ENCODE measurements at places on chromosomes 16 and 17. TPM values are rescaled to one million over a fixed set of nuclear protein-coding genes. Genes with fewer than 3 reads are reported as not detected.

- DNase-seq = no peak
- no peak overlapping the region for H3K4me3 ChIP-seq
- no peaks in the 10 kb centered on the region for H3K36me3 ChIP-seq
Measured at GRCh38 chr17:16988749-16989229, 16.9 kb upstream of the TNFRSF13B start.

GRCh38 chr17:46770818-46771560, 47.5 kb downstream of the WNT3 start:
- H3K27me3 ChIP-seq = no peaks in the 10 kb centered on the region
- H3K4me3 ChIP-seq = peak overlapping the region; percentile 19
- peak; percentile 51 for DNase-seq
- H3K27ac ChIP-seq = no peak overlapping the region

GRCh38 chr17:40699371-40699770, 4.2 kb downstream of the KRT24 start:
- no peak overlapping the region for H3K27ac ChIP-seq
- no peaks in the 10 kb centered on the region for H3K27me3 ChIP-seq
- H3K36me3 ChIP-seq = no peaks in the 10 kb centered on the region

DNA sequence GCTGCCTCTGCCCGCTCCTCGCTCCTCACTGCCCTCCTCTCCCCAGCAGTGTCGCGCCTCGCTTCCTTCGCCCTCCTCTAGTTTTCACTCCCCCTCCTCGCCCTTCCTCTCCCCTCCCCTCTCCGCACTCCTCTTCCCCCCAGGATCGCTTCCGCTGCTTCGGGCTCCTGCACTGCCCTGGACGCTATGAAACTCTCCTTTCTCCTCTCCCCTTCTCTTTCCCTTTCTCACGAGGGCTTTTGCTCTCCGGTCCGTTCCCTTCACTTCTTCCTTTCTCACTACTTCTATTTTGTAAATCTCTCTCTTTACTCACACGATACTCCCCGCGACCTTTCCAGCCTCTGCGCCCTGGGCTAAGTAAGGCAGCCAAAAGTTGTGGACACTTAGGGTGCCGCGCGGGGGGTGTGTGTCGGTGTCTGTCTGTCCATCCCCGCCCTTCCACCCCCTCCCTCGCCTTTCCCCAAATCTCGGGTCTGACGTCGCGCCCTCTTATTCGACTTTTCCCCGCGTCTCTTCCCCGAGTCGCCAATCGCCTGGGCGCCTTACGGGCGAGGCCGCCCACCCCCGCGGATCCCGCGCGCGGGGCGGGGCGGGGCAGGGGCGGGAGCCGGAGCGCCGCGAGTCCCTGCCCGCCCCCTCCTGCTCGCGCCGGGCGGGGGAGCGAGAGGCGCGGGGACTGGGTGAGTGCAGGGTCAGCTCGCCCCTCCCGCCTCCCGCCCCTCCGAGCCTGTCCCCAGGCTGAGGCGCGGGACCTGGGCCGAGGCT, at the start of gene IRX3:
TSS of gene IRX3 (minus strand) at position 422 of the 765 bp plus-strand sequence. CDS start 737 bp downstream, outside the sequence.
- H3K36me3 ChIP-seq = no peaks in the 10 kb centered on the region
- H3K4me3 ChIP-seq = peak within 1 kb of the TSS; percentile 56
- H3K27me3 ChIP-seq = peaks cover 4% of the 10 kb centered on the region
- H3K4me1 ChIP-seq = no peaks in the 10 kb centered on the region
- DNase-seq = peak; percentile 63
- peak within 1 kb of the TSS; percentile 55 for H3K27ac ChIP-seq

- no peaks in the 10 kb centered on the region for H3K4me1 ChIP-seq
- H3K4me3 ChIP-seq = no peak overlapping the region
- H3K27me3 ChIP-seq = no peaks in the 10 kb centered on the region
- H3K36me3 ChIP-seq = peaks cover 4% of the 10 kb centered on the region
- no peak for DNase-seq
- no peak overlapping the region for H3K27ac ChIP-seq
Measured at GRCh38 chr16:27695161-27695560, 145.2 kb downstream of the KATNIP start.

GRCh38 chr17:15913826-15914225, 31.1 kb upstream of the ADORA2B start:
- H3K4me1 ChIP-seq = no peaks in the 10 kb centered on the region
- H3K27ac ChIP-seq = no peak overlapping the region
- no peaks in the 10 kb centered on the region for H3K36me3 ChIP-seq

- no peaks in the 10 kb centered on the region for H3K36me3 ChIP-seq
- H3K4me1 ChIP-seq = no peaks in the 10 kb centered on the region
- no peak for DNase-seq
- H3K4me3 ChIP-seq = no peak overlapping the region
Measured at GRCh38 chr17:43881758-43882505, 25.4 kb downstream of the MPP2 start.

GRCh38 chr16:86034421-86034919, 135.5 kb downstream of the IRF8 start:
- H3K4me1 ChIP-seq = no peaks in the 10 kb centered on the region
- DNase-seq = no peak
- H3K4me3 ChIP-seq = no peak overlapping the region
- no peaks in the 10 kb centered on the region for H3K27me3 ChIP-seq

- H3K4me1 ChIP-seq = no peaks in the 10 kb centered on the region
- no peaks in the 10 kb centered on the region for H3K36me3 ChIP-seq
- DNase-seq = no peak
- no peak overlapping the region for H3K27ac ChIP-seq
Measured at GRCh38 chr16:79380995-79381602, 219.4 kb downstream of the MAF start.

The ZPBP2 gene
- not detected for total RNA-seq

The HS3ST4 gene
- 0.05 TPM for total RNA-seq

The WFIKKN1 gene
- total RNA-seq = 0.75 TPM

The ZNF750 gene
- total RNA-seq = not detected

The CRLF3 gene
- total RNA-seq = 2.9 TPM

All from pancreas (tissue), 10 donors.